NCI-H2029 (cell line): ENCODE measurements at places on chromosomes 1 and 21.

- DNase-seq: no peak
Observed at GRCh38 chr1:112935461-112936111, 20.4 kb downstream of the SLC16A1 start.

- DNase-seq: no peak
Observed at GRCh38 chr1:21447311-21447710, 7.4 kb downstream of the NBPF3 start.

GRCh38 chr1:191685669-191686068 lies 472.6 kb upstream of the RGS18 start:
- DNase-seq: no peak

DNA sequence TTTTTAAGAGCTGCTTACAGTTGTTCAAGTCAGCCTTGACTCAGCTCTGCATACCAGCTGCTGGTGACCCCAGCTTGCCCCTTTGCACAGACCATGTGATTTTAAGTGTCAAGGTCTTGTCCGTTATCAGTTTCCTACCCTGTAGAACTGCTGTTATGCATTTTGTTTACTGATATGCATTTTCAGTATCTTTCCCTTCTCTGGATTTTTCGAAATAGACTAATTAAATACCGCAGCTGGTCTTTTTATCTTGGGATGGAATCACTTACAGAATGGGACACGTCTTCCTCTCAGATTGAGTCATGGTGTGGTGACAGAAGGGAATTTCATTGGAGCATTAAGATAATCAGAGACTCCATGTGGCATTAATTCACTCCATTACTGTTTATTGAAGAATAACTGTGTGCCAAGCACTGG lies 145.6 kb downstream of the FMN2 start:
- DNase-seq: no peak

- DNase-seq: no peak
Observed at GRCh38 chr1:195012995-195013394, 1595.2 kb downstream of the KCNT2 start.

DNA sequence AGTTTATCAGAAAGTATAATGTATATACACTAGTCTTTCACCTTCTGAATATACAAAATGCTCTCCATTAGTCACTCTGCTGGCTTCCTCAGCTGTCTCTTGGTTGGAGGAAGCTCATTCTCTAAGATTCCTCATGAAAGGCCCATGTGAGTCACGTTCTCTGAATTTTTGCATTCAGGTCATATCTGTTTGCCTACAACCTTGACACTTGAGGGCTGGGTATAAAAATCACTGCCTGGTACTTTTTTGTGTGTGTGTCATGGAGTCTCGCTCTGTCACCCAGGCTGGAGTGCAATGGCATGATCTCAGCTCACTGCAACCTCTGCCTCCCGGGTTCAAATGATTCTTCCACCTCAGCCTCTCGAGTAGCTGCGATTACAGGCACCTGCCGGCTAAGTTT lies 2.8 kb upstream of the GALNT2 start:
- no peak for DNase-seq

- no peak for DNase-seq
Observed at GRCh38 chr1:200588698-200589097, 31.9 kb downstream of the KIF14 start.

DNA sequence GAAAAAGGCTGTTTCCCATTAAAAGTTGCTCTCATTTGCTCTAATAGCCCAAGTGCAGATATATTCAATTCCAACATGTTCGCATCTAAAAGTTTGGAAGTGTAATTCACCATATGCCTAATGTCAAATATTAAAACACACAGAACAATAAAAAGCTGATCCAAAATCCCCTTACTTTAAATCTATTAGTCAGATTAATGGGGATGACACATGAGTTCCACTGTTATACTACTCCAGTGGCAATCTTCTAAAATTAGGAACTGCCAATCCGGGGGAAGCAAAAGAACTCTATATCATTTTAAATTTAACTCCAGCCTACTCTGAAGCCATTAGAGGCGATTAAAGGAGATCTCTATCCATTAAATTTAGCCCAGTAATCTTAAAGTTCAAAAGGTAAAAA lies 317.1 kb downstream of the NTNG1 start:
- DNase-seq: no peak

DNA sequence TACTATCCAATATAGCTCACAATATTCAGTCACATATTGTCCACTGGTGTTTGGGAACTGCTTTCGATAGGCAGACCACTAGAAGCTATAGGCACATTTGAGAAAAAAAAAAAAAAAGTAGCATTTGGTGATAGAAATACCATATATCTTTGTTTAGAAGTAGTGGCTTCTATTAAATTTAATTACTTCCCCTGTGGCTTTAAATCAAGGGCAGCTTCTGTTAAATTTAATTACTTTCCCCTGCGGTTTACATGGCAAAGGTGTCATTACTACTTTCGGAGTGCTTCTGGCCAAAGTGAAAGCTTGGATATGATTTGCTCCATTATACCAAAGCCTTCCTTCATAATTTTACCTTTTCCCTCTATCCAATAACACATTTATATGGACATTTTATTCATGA lies 229.9 kb downstream of the TTLL7 start:
- DNase-seq: no peak

DNA sequence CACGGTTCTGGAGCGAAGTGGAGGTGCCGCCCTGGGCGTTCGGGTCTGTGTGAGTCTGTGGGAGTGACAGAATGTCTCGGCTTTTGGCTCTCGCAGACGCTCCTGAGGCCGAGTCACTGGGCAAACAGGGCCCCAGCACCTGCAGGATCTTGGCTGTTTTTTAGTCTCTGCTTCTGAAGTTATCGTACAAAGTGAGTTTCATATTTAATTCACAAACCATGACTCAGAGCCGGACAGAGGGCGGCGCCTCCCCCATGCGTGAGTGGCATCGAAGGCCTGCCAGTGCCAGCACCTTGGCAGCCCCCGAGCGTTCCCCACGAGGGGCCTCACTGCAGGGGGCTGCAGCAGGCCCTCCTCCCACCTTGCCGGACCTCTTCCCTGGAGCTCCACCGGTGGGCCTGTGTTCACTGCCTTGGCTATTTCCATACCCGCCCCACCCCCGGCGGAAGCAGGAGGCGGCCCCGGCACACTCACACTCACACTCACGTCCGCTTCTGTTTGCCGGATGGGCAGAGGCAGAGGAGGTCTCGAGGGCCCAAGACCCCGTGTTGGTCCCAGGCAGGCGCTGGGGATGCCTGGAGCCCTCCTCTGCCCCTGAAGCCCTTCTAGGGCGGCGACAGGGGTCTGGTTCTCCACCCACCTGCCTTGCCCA lies 56.3 kb downstream of the MORN1 start:
- no peak for DNase-seq

- DNase-seq: no peak
Observed at GRCh38 chr1:4032571-4032970, 132.5 kb upstream of the C1orf174 start.

GRCh38 chr1:89686520-89686919 lies 53.6 kb downstream of the LRRC8C start:
- no peak for DNase-seq

DNA sequence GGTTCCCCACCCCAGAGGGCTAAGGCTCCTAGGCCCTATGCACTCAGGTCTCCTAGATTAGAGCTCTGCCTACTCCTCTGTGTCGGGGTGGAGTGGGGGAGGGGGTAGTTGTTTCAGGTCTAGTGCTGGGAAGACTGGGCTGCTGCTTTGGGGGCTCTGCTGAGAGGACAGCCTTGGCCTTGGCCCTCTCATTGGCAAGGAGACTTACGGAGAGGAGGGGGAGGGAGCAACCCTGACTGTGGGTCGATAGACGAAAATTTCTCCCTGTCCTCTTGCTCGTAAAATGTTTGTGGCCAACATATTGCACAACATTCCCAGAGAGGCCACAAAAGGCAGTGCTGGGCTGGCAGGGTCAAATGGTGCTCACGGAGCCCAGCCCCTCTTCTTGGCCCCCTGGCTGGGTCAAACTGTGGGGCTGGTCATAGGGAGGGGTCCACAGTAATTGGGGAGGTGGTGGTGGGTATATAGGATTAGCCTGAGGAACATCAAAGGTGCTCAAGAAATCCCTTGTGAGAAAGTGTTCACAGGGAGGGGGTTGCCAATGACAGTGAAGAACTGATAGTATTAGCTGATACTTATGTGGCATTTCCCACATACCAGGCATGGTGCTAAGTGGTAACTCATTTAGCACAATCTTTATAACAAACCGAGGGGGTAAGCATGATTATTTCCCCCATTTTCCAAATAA lies 8.5 kb upstream of the DMBX1 start:
- no peak for DNase-seq

DNA sequence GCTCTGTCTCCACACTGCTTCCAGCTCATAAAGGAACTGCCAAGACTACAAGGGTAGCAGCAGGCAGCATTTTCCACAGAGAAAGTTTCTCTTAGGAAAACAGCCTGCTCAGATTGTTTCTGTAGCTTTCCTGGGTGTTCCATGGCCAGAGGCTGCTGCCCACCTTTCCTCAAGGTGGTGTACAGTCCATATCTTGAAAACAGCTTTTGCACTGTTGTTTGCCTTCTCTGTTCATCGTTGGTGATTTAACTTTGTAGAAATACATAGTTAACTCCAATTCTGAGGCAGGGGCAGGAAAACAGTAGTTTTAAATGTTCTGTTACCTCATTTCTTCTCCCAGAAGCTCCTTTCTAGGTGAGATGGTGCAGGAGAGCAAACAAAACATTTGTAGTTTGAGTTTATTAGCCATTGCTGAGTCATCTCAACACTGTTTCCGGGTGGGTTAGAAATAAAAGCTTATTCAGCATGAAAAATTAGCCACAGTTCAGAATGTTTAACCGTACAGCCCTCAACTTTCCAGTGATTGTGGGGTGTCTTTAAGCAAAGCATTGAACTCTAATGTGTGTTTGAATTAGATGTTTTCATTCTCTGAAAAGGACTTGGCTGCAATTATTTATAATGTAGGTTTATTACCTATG lies 41.7 kb downstream of the DIP2A start:
- no peak for DNase-seq

DNA sequence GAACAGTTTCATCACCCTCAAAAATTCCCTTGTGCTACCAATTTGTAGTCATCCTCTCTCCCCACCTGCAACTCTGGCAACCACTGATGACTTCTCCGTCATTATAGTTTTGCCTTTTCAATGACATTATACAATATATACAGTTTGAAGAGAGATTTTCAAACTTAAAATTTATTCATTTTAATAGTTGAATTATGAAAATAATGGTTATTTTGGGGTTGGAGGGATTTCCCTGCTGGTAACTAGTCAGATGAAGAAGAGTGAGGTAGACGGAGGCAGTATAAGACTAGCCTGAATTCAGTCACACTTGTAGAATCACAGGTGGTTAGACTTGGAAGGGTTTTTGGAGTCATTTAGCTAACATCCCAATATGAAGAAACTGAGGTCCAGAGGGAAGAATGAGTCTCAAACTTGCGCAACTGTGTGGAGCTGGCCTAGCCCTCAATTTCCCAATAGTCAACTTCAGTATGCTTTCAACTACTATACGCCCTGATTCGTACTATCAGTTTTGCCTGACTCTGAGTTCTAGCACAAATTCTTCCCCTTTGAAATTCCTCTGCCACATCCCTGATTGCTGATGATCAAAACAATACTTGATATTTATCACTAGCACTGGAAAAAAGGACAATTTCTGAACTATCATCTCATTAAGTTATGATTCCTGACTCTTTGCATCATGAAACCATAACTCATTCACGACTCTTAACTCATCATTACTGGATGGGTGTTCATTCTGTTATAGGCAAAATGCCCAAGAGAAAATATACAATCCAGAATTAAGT lies 54.2 kb downstream of the VANGL2 start:
- no peak for DNase-seq

- peak; percentile 28 for DNase-seq
Observed at GRCh38 chr1:95084317-95085176, 11.8 kb upstream of the ALG14 start.

- peak; percentile 27 for DNase-seq
Observed at GRCh38 chr1:57799490-57800115, 375.7 kb upstream of the DAB1 start.

DNA sequence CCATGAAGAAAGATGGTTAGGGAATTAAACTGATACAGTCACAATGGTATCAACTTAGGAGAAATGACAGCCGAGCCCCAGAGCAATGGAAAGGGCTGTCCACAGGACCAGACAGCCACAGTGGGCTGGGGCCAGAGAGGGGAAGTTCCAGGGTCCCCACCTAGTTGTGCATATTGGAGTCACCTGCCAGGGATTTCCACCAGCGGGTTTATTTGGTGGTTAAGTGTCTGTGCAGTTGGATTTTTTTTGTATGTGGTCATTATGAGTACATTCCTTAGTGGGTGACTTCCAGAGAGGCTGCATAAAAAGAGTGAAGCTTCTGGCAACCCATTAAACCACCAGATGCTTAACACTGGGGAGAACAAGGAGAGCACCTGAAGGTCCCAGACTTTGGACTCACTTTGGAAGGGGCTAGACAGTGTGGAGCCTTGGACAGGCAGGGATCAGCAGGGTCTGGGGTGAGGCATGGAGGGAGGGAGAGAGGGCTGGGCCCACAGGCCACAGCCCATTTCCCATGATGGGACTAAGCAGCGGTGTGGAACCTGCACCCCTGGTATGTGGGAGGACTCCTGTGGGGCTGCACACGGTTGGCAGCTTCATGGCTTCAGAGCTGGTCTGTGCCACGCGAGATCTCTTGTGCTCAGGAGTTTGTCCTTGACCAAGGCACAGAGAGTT lies 7.8 kb upstream of the PTTG1IP start:
- no peak for DNase-seq

GRCh38 chr1:203567596-203567995 lies 59.0 kb upstream of the ATP2B4 start:
- no peak for DNase-seq

GRCh38 chr21:33902349-33902748 lies 13.3 kb downstream of the ATP5PO start:
- DNase-seq: no peak

GRCh38 chr1:167453123-167453522 lies 65.2 kb downstream of the CD247 start:
- peak; percentile 32 for DNase-seq

DNA sequence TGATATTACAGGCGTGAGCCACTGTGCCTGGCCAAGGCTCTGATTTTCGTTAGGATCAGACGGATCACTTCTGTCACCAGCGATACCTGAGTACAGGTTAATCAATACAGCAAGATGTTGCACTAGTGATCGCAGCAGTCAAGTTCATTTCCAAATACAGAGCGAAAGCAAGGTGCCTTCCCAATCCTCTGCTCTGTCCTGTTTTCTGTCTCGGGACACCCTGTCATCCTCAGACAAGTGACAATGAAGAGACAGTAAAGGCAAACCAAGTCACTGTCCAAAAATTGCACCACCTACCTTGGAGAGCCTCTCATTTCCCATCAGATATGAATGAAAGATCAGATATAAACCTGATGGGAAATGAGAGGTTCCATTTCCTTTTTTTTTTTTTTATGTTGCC lies 5.6 kb upstream of the CLDN14 start:
- no peak for DNase-seq

- no peak for DNase-seq
Observed at GRCh38 chr1:67227196-67227595, 60.9 kb downstream of the IL23R start.
